ENCODE measurements at places on chromosomes 5 and 9. TPM values are rescaled to one million over a fixed set of nuclear protein-coding genes. Genes with fewer than 3 reads are reported as not detected.

- DNase-seq = no peak
Observed at GRCh38 chr5:88092958-88093605, 175.6 kb downstream of the TMEM161B start.

ENTPD2 gene
- total RNA-seq = 0.92 TPM

- DNase-seq = no peak
Observed at GRCh38 chr5:60687927-60688720, 11.8 kb downstream of the DEPDC1B start.

RASGEF1C gene
- total RNA-seq = not detected
